ENCODE measurements at places on chromosomes 5 and 9.

- no peak for DNase-seq
Measured at GRCh38 chr9:4620881-4621555, 41.1 kb upstream of the PLPP6 start.

DNA sequence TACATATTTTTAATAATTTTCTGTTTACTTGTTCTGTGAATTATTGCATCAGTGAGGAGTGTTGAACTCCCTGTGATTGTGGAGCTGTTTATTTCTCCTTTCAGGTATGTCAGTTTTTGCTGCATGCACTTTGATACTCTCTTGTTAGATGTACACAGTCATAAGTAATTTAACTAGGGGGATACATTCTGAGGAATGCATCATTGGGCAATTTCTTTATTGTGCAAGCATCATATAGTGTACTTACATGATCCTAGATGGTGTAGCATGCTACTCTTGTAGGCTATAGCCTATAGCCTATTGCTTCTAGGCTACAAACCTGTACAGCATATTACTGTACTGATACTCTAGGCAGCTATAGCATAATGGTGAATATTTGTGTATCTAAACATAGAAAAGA lies 9.5 kb downstream of the DENND4C start:
- no peak for DNase-seq

DNA sequence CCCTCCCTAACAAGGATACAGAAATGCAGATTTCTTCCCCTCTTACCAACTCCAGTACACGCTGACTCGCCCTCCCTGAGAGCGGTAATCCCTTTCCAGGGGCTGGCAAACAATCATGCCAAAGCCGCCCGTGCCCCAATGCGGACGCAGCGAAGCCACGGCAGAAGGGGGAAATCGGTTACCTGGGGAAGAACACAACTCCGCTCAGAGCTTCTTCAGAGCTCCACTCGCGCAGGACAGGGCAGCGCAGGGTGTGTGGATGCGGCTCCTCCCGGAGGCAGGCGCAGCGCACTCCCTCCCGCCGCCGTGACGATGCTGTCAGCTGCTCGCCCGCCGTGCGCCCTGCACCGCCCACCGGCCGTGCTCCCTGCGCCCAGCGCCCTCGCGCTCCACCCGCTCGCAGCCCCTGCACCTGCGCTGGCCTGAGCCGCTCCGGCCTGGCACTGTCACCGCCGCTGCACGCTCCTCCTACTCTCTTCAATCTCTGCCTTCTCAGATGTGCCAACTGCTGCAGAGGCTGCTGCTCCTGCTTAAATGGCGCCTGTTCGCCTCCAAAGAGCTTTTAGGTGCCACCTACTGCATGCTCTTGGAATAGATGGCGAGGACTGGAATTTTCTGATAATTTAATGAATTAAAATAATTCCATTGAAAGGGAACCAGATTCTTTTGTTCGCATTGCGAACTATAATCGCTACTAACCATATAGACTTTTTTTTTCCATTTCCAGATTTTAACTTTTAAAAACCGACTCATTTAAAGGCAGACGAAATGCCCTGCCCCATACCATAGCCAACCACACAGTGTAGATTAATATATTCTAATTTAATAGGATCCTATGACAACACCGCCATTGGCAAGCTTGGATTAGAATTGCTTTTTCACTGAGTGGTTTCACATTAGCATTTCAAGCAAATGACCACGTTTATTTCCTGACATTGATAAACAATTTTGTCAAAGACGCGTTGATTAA lies at the start of gene DIRAS2:
TSS of gene DIRAS2 (minus strand) at position 255 of the 970 bp plus-strand sequence. CDS start 28,997 bp downstream, outside the sequence.
- peak; percentile 47 for DNase-seq

DNA sequence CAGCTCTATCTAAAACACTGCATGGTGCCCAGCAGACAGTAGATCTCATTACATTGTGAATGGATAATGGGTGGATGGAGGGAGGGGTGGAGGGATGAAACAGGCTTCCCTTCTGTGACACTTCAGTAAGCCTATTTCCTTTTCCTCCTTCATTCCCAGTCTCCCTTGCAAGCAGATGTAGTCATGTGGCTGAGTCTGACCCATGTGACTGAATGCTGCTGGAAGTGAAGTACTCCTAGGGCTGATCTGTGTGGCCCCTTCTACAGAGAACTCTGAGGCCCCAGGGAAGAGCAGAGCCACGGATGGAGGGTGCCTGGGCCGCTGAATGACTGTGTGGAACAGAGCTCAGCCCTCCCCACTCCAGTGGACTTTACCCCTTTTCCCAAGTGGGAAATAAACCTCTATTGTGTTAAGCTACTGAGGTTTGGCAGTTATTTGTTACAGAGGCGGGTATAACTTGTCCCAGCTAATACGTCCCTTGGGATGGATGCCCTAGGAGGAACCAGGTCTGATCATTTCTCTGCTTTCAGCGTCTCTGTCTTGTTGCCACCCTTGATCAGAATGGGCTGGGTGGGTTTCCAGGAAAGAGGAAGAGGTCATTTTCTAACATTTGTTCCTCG lies 176.1 kb upstream of the MVB12B start:
- no peak for DNase-seq

GRCh38 chr9:12735665-12736064 lies 39.2 kb upstream of the LURAP1L start:
- no peak for DNase-seq

DNA sequence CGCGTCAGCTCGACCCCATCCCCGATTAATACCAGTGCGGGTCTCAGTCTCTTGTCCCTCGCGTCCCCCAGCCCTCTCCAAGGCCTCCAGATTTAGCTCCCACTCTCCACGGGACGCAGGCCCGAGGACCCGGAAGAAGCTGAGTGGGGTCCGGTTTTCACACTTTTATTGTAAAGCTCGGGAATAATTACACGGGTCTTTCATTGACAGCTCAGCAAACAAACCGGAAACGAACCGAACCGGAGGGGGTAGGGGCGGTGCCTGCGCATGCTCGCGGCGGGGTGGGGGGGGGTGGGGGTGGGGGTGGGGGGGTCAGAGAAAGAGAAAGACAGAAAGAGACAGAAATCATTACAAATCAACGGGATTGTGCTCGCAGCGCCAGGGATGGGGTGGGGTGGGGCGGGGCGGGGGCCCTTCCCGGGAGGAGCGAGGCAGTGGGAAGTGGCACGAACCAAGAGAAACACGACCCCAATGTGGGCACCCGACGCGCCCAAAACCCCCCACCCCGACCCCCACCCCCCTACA lies 27.9 kb downstream of the PCDH1 start:
- DNase-seq: peak; percentile 35

GRCh38 chr9:34521406-34522045 lies 1.3 kb downstream of the ENHO start:
- DNase-seq: no peak

DNA sequence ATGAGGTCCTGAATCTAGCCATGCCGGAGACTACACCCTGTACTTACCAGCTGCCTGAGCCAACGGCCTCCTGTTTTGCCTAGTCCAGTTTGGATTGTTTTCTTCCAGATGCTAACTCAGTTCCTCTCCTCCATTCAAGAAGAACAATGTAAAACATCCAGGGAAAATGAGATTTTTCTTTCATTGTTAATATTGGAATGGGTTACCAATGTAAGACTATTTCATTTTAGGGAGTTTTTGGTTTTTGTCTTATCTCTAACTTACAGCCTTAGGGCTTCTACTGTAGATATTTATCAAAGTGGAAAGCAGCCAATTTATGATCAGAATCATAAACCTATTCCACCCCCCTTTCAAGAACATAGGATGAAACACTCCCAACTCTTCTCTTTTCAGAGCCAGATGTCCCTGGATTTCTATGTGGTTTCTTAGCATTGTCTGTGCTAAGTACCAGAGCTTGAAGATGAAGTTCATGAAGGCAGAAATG lies 3.5 kb upstream of the VDAC1 start:
- no peak for DNase-seq

GRCh38 chr5:135810188-135810943 lies 24.1 kb upstream of the SLC25A48 start:
- no peak for DNase-seq

DNA sequence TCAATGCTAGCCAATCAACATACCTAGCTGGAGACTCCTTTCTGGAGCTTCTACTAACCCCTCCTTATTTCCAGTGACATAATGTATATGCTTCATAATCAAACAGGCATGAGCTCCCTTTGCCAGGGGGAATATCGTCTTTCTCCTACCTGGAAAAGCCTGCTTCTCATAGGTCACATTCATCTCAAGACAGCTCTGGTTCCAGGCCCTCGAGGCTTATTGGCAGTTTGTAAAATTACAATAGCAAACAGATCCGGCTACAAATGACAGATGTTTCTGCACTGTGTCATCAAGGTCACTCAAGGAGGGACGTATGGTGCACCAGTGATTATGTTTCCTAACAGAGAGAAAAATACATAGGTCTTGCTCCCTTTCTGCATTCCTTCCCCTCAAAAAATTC lies 140.0 kb downstream of the SAXO1 start:
- no peak for DNase-seq

GRCh38 chr9:82149501-82149946 lies 161.0 kb downstream of the SPATA31D1 start:
- DNase-seq: no peak

GRCh38 chr5:27242258-27242626 lies 203.9 kb upstream of the CDH9 start:
- no peak for DNase-seq

DNA sequence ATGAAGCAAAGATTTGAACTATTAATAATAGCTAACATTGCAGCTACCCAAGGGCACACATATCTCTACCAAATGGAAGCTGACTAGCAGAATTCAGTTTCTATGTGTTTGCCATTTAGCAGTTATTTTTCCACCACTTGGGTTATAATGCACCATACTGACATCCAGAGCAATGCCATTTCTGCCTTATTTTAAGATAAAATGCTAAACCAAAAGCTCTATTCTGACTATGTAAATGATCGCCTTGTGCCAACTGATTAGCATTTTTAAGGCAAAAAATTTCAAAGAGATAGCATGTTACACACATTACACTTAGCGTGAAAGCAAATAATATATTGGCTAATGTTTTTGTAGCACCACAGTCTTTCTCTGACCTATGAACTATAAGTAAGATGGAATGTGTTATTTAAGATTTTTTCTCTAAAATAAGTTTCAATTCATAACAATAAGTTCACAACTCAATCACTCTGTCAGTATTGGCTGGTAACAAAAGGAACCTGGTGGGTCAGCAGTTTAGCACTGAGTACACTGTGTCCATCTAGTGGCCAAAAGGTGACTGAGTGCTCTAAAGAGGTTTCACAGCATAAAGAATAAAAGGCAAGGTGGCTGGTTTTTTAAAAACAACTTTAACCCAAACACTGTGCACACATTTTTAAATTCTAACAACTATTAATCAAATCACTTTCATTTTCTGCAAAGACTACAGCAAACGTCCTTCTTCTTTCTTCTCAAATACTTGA lies 443.5 kb downstream of the PDE4D start:
- no peak for DNase-seq

DNA sequence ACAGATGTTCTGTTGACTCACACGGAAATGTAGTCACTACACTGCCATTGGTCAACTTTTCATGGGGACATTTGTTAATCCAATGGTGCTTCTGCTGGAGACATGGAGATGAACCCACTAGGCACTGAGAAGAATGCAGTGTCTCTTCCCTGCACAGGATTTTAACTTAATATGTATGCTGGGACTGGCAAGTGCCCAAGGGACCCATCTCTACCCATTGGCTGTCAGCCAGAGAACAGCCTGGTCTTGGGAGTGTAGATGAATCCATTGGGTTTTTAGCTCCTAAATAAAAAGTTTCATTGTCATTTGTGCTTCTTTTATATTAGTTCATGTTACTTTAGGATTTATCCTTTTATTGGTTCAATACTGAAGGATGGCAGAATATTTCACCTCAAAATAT lies 195.8 kb upstream of the CDH6 start:
- no peak for DNase-seq

- DNase-seq: peak; percentile 53
Measured at GRCh38 chr9:121201045-121201737, 478 bp downstream of the RAB14 start.

DNA sequence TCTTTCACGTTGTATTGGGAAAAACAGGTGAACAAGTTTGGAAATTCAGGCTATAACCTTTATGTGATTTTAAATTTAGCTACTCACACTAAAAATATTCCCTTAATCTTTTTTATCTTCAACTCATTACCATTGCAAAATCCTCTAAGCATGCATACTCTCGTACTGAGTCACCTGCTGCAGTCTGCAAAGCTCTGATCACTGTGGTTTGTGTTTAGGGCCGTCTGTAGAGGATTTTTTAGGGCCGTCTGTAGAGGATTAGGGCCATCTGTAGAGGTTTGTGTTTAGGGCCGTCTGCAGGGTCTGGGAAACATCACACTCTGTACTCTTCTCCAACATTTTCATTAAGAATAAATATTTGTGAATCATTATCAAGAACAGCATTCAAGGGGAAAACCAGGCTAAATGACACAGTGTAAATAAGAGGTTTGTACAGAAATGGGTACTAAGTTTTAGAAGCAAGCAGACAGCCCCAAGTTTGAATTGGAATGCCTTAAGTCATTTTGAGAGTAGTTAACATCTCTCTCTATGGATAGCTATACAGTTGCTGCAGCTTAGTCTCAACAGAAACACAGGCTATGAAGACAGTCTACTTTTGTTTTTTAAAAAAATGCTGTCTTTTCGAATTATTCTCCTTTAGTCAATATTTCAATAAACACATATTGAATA lies 155.0 kb upstream of the TSLP start:
- DNase-seq: no peak

DNA sequence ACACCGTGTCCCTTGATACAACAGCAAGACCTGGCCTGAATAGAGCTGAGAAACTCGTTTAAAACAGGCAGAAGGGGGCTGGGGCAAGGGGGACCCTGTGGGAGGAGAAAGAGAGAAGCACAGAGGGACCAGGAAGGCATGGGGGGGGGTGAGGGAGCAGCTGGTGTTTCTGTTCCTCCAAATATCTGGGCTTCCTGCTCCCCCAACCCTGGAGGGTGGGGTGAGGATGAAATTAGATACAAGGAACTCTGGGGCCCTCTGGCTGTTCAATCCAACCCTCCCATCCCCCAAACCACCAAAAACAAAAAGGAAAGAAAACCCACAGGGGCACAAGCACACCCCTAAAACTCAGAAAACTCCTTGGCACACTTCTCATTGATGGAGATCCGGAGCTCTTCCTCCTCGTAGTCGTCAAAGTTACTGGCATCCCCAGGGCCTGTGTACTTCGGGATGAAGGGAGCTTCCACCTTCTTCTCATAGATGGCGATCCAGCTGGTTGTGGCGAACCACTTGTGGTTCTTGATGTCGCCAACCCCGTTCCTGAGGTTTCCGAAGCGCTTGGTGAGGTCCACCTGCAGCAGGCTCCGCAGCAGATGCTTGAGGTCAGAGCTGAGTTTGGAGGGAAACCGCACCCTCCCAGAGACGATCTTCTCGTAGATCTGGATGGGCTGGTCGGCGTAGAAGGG lies 1.1 kb downstream of the PRKACG start:
- DNase-seq: no peak

- no peak for DNase-seq
Measured at GRCh38 chr5:61999371-61999770, 306.6 kb upstream of the KIF2A start.

- no peak for DNase-seq
Measured at GRCh38 chr5:68336200-68336599, 120.6 kb downstream of the PIK3R1 start.

Data from stimulated activated CD4-positive, alpha-beta T cell treated with anti-CD3 and anti-CD28 coated beads, Interleukin-2, amount 100 ng/mL, for 24 hours (primary cell).